NK-92 treated with Interleukin-12 subunit alpha and Interleukin-12 subunit beta, amount 100 ng/mL, for 24 hours (cell line): ENCODE measurements at places on chromosomes 3 and 15.

DNA sequence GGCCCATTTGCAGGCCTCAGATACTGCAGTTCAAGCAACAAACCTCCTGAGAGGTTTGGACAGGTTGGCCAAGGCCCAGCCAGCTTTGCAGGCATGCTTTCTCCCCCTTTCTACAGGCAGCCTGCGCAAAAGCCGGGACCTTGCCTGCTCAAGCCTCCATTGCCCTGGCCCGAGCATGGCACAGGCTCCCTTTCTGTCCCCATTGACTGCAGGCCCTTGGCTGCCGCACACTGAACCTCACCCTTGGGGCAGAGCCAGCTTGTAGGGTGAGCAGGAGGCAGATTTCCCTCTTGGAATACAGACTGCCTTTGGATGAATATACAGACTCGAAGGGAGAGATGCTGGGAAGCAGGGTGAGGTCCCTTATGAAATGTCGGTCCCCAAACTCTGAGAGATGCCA is 461.7 kb upstream of the PROK2 start:
- DNase-seq = no peak

GRCh38 chr3:4864503-4864902 is 114.7 kb upstream of the BHLHE40 start:
- DNase-seq = no peak

- no peak for DNase-seq
These were observed 33.9 kb upstream of the LCTL start for GRCh38 chr15:66599536-66600239.

GRCh38 chr15:89648106-89649012 is 6.9 kb downstream of the KIF7 start:
- DNase-seq = no peak

- DNase-seq = no peak
These were observed 47.5 kb upstream of the ZNF385D start for GRCh38 chr3:21798356-21799088.

- DNase-seq = no peak
These were observed 367.8 kb upstream of the IL12A start for GRCh38 chr3:159620873-159621272.

DNA sequence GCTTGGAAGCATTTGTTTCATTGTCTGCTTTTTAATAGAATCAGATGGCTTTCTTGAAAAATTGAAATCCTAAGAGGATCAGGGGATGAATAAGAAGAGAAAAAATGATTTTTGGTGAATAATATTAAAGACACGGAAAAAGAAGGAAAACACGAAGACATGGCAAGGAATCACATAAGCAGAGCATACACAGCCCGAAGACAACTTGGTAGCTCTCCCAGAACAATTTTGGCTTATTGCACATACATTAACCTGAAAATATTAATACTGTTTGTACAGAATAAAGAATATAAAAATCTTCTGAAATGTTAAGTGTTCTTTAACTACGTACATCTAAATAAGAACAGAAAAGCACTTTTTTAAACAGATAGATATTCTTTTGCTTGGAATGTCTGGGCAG is 150.0 kb downstream of the SHOX2 start:
- no peak for DNase-seq

GRCh38 chr3:126607214-126607908 is 47.6 kb downstream of the TXNRD3 start:
- peak; percentile 76 for DNase-seq

DNA sequence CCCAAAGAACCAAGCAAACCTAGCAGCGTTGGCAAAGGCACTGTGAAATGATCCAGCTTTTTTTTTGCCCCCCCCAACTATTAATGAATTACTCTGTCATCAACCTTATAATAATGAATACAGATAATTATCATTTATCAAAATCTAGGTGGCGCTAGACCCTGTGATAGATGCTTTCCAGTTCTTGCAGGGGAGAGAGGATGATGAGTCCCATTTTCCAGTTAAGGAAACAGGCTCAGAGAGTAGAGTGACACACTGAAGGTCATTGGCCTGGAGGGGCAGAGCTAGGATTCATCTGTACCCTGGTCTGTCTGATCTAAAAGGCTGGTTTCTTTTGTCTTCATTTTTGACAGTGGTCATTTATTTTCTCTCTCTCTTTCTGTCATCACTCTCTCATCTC is 5.0 kb downstream of the ACOX2 start:
- no peak for DNase-seq

DNA sequence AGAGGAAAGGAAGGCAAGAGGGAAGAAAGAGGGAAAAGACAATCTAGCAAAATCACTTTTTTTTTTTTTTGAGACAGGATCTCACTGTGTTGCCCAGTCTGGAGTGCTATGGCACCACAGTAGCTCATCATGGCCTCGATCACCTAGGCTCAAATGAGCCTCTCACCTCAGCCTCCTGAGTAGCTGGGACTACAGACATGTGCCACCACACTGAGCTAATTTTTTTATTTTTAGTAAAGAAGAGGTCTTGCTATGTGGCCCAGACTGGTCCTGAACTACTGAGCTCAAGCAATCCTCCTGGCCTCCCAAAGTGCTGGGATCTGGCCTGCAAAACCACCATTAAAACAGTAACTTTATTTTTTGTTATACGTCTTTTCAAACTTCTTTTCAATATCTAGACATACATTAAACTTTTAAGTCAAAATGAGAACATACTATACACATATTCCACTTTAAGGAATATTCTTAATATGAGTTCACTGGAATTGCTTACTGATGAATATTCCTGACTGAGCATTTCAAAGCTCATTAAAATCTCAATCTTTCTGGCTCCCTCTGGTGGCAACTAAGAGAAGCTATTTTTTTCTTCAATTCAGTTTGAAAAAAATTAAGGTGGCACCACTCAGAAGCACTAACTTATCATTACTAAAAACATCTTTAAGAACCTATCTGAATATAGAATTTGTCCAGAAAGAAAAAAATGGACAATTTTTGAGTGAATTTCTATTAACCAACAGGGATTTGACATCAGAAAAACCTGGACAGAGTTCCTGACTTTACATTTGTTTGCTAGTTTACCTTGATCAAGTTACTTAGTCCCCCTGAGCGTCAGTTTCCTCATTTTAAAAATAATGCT is 40.9 kb downstream of the UACA start:
- no peak for DNase-seq

- DNase-seq = peak; percentile 21
These were observed 158.3 kb downstream of the SLCO3A1 start for GRCh38 chr15:92011611-92012367.

DNA sequence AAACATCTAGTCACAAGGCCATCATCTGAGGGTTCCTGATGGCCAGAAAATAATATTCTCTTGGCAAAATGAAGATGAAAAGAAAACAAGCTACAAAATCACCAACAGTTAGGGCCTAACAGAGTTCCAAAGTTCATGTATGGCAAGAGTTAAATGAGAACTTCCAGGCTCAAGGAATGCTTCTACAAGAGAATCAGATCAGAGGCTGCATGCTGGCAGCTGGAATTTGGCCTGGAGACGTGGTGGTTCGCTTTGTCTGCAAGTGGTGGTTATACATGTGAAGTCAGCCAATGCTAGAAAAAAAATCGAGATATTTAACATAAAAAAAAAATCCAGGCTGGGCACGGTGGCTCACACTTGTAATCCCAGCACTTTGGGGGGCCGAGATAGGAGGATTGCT is 5.6 kb downstream of the SIAH2 start:
- no peak for DNase-seq

- no peak for DNase-seq
These were observed 62.5 kb downstream of the SPATA16 start for GRCh38 chr3:173078525-173078924.

DNA sequence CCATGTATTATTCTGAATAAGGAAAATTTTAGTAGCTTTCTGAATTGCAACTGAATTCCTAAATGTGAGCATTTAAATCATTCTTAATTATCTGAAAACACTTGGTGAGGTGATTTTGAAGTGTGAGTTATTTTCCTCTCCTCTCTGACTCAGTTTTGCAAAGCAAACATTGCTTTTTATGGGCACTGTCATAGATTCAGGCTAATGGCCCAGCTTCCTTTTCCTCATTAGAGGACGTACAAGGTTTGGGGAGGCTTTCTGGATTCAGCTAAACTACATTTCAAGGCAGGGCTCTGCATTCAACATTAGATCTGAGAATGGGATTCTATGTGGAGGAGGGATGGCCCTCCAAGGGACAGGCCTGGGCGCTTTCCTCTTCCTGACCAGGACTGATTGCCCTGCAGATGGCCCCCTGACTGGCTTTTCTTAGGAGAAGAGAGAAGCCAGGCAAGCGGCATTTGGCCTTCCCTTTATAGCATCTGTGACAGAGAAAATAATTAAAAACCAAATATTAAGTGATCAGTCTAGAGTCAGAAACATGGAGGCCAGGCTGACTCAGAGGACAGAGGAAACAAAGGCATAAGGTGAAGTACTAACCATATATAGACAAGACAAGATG is 53.0 kb upstream of the STXBP5L start:
- no peak for DNase-seq

- DNase-seq = peak; percentile 16
These were observed 185.8 kb upstream of the CFAP20DC start for GRCh38 chr3:59235634-59236012.

- DNase-seq = no peak
These were observed 194.7 kb downstream of the WNT5A start for GRCh38 chr3:55292360-55292759.

- no peak for DNase-seq
These were observed 60.8 kb upstream of the UMPS start for GRCh38 chr3:124669470-124669869.

DNA sequence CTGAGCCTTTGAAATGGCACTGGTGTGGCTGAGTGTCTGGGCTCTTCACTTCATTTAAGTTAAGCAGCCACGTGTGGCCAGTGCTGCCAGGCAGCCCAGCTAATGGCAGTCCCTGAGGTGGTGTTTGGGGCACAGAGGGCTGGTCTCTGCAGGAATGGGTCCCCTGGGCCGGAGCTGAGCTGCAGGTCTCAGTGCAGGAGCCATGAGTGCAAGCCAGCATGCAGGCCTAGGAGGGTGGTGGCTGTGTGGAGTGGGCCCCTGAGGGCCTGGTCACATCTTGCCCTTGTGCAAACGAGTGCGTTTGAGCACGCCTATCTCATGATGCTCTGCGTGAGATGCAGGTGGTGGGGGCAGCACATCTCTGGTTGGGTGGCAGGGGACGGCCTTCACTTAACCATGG is 48.9 kb downstream of the PLXNA1 start:
- DNase-seq = no peak

GRCh38 chr3:136955813-136956212 is 2.0 kb upstream of the IL20RB start:
- DNase-seq = no peak

DNA sequence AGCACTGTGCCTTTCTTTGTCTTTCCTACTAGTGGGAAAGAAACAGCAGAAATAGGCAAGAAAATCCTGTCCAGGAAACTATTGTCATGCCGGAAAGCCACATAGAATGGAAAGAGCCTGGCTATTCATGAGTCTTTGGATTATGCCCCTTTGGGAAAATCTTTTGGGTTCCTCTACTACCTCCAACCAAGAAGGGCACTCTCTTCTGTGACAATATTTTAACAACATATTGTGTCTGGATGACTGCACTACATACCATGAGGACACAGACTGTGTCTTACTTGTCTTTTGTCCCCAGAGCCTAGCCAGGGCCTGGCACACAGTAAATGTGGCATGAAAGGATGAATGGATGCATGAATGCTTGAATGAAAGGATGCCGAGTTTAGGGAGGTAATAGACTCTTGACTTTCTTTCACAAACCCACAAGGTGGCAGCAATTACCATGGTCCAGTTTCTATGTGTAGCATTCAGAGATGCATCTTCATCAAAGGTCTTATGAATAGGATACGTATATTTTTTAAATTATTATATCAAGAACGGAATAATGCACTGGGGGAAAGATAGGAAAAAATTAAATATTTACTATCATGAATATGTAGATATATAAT is 30.3 kb downstream of the ARL14 start:
- DNase-seq = no peak

GRCh38 chr3:60355825-60356224 is 895.4 kb downstream of the FHIT start:
- no peak for DNase-seq

DNA sequence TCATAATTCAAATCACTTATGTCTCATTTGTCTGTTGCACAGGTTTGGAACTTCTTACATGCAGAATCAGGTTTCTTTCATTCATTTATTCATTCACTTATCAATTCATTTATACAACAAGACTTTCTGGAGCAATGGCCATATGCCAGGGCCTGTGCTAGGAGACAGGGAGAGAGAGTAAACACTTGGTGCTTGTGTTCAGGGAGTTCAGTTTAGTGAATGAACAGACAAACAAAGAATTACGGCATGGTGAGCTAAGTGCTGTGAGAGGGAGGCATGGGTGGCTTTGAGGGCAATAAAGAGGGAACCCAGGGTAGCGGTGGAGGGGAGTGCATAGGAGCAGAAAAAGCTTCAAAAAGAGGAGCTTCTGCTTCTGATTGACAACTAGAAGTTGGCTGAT is 8.5 kb upstream of the IREB2 start:
- no peak for DNase-seq

GRCh38 chr15:93515256-93516051 is 426.4 kb upstream of the RGMA start:
- no peak for DNase-seq

GRCh38 chr3:135851201-135852081 is 114.1 kb upstream of the PPP2R3A start:
- no peak for DNase-seq
